Activated naive CD8-positive, alpha-beta T cell treated with anti-CD3 and anti-CD28 coated beads, Interleukin-2, amount 50 U/mL, for 24 hours (primary cell): ENCODE measurements at places on chromosomes 2 and 18.

DNA sequence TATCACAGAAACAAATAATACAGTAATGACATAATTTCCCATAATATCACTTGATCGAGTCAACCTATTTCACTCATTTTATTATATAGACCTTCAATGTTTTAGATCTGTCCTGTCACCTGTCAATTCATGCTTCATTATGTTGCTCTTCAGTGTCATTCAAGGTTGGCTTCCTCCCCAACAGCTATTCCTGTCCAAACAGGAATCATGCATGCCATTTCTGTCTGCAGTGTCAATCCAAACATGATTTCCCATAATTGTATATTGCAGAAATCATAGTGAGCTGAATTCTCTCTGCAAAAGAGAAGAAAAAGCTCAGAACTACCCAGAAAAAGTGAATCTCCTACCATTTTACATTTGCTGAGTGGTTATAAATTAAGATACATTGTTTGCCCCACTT lies 628.6 kb downstream of the NR4A2 start:
- DNase-seq, result no peak
- H3K4me1 ChIP-seq, result no peaks in the 10 kb centered on the region
- no peak overlapping the region for H3K27ac ChIP-seq

DNA sequence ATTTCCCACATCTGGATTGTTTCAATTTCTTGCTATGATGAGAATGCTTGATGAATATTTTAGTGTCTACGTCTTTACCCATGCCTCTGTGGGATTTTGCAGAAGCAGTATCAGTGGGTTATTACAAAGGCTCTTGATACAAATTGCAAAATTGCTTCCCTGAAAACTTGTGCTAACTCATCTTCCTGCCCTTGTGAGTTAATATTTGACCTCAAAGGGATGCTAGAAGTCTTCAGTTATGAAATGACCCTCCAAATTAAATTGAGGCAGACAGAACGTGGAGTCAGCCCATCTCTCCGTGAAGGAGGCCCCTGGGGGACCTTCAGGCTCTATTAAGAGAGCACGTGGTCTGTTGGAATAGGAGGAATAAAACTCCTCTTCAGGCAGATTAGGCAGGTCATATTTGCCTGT lies 239.2 kb upstream of the HS6ST1 start:
- no peaks in the 10 kb centered on the region for H3K36me3 ChIP-seq
- no peaks in the 10 kb centered on the region for H3K4me1 ChIP-seq
- no peak overlapping the region for H3K4me3 ChIP-seq
- H3K27me3 ChIP-seq, result no peaks in the 10 kb centered on the region
- no peak for DNase-seq

DNA sequence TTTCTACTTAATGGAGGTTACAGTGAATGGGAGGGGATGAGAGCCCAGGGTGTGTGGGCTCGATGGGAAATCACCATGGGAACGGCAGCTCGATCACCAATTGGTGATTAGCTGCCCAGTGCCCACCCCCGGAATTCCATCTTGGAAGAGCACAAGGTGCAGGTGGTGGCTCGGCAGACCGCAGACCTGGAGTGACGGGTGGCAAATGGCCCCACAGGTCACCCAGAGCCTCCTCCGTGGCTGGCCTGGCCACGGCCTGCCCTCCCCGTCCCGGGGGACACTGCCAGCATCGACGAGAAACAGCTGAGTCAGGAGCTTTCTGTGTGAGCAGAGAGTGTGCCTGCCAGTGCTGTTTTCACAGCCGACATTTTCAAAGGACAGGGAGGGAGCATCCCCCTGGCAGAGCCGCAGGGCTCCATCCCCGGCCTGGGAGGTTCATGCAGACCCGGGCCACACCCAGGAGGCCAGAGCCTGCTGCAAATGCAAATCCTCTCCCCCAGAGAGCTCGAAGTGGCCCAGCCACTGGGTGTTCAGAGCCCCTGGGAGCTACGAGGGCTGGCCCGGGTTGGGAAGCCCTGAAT lies 176.4 kb upstream of the MYT1L start:
- no peaks in the 10 kb centered on the region for H3K36me3 ChIP-seq
- no peak for DNase-seq
- no peaks in the 10 kb centered on the region for H3K27me3 ChIP-seq
- H3K4me3 ChIP-seq, result no peak overlapping the region

- H3K27ac ChIP-seq, result no peak overlapping the region
- peaks cover 40% of the 10 kb centered on the region for H3K27me3 ChIP-seq
- H3K4me1 ChIP-seq, result no peaks in the 10 kb centered on the region
Observed at GRCh38 chr18:50179465-50179864, 15.5 kb downstream of the MYO5B start.

GRCh38 chr2:111689941-111690340 lies 194.1 kb downstream of the ANAPC1 start:
- H3K4me3 ChIP-seq, result no peak overlapping the region
- peaks cover 7% of the 10 kb centered on the region for H3K27me3 ChIP-seq
- no peaks in the 10 kb centered on the region for H3K4me1 ChIP-seq
- no peak for DNase-seq
- no peaks in the 10 kb centered on the region for H3K36me3 ChIP-seq

DNA sequence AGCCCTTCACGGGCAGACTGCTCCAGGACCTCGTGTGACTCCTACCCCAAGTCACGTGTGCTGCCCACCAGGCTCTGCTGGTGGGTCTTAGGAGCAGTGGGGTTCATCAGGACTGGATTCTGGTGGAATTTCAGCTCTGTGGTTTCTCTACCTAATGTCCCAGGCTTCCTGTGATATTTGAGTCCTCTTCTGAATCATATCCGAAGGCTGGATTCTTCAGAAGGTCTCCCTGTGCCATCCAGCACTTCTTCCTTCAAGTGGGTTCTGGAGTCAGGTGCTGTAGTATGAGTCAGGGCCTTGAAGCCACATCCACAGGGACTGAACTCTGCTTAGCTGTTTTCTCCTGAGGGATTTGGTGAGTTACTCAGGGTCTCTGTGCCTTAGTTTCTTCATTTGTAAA lies 850.2 kb upstream of the CELF4 start:
- no peak overlapping the region for H3K27ac ChIP-seq
- H3K4me3 ChIP-seq, result no peak overlapping the region
- no peaks in the 10 kb centered on the region for H3K36me3 ChIP-seq
- H3K4me1 ChIP-seq, result no peaks in the 10 kb centered on the region
- no peaks in the 10 kb centered on the region for H3K27me3 ChIP-seq
- no peak for DNase-seq

DNA sequence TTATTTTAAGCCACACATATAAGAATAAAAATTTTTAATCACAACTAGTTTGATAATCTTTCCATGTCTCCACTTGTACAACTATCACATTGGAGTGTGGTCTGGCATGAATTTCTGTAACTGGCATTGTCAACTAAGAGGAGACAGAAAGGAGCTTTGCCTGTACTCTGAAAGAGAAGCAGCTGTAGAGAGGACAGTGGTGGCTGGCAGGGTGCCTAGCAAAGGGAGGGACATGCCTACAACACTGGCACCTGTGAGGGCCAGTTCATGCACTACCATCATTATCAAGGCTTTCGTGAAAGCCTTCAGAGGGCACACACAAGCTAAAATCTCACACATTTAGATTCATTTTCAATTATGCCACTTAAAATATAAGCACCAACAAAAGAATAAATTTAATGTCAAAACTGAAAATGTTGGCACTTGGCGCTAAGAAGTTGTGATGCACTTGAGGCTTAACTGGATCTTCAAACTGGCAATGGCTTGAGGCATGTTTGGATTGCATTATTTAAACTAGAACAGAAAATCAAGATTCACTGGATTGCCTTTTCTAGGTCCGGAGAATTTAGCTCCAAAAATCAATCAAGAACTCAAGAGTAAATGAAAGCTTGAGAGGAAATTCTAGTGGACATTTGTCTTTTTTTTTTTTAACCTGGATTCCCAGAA lies 238.6 kb downstream of the ZNF385B start:
- no peak overlapping the region for H3K4me3 ChIP-seq
- no peaks in the 10 kb centered on the region for H3K4me1 ChIP-seq
- H3K27ac ChIP-seq, result no peak overlapping the region
- H3K36me3 ChIP-seq, result no peaks in the 10 kb centered on the region
- peaks cover 2% of the 10 kb centered on the region for H3K27me3 ChIP-seq
- no peak for DNase-seq

- DNase-seq, result no peak
- no peaks in the 10 kb centered on the region for H3K27me3 ChIP-seq
- no peak overlapping the region for H3K4me3 ChIP-seq
- H3K36me3 ChIP-seq, result no peaks in the 10 kb centered on the region
- peaks cover 8% of the 10 kb centered on the region for H3K4me1 ChIP-seq
- no peak overlapping the region for H3K27ac ChIP-seq
Observed at GRCh38 chr18:58140387-58141325, 96.6 kb downstream of the NEDD4L start.

- no peaks in the 10 kb centered on the region for H3K27me3 ChIP-seq
- DNase-seq, result no peak
- no peaks in the 10 kb centered on the region for H3K4me1 ChIP-seq
- no peak overlapping the region for H3K27ac ChIP-seq
Observed at GRCh38 chr2:172052000-172052983, 33.0 kb upstream of the DLX1 start.

DNA sequence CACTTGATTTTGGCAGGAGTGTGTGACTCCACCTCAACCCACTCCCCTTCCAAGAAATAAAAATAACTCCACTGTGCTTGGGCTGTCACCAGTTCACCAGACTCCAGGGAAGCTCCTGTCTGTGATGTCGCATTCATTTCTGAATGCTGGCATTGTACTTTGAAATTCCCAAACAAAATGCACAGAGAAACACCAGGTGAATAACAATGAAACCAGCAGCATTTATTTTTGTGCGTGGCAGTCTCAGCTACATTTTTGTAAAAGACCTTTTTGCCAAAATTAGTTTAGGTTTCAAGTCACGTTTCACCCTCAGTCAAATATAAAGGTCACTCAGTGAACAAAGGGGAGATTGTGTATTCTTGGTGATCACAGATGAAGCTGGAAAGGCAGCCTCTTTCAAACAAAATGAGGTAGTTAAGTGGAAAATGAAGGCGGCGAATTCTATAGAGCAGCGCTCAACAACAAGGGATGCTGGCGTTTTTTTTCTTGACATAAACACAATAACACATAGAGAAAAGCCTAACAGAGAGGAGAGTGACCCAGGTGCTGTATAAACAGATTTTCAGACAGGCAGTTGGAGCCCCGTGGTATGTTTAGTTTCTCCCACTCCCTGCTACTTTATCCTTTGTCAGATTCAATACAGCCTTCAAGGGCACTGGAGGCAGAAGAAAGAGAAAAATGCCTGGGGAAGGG lies 210.3 kb upstream of the GCFC2 start:
- no peaks in the 10 kb centered on the region for H3K4me1 ChIP-seq
- no peaks in the 10 kb centered on the region for H3K27me3 ChIP-seq
- no peak overlapping the region for H3K4me3 ChIP-seq
- no peak for DNase-seq

DNA sequence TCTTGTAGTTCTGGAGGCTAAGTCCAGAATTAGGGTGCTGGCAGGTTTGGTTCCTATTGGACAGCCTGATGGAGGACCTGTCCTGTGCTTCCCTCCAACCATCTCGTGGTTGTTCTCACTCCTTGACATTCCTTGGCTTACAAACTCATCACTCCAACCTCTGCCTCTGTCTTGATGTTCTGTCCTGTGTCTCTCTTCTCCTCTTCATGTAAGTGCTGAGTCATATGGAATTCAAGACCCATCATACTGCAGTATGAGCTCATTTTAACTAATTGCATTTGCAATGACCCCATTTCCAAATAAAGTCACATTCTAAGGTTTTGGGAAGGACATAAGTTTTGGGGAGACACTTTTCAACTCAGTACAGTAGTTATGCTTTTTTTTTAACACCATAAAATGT lies 374.7 kb downstream of the TRIB2 start:
- no peaks in the 10 kb centered on the region for H3K4me1 ChIP-seq
- H3K27me3 ChIP-seq, result peaks cover 9% of the 10 kb centered on the region
- no peak overlapping the region for H3K27ac ChIP-seq
